ENCODE measurements at places on chromosomes 4 and X.

DNA sequence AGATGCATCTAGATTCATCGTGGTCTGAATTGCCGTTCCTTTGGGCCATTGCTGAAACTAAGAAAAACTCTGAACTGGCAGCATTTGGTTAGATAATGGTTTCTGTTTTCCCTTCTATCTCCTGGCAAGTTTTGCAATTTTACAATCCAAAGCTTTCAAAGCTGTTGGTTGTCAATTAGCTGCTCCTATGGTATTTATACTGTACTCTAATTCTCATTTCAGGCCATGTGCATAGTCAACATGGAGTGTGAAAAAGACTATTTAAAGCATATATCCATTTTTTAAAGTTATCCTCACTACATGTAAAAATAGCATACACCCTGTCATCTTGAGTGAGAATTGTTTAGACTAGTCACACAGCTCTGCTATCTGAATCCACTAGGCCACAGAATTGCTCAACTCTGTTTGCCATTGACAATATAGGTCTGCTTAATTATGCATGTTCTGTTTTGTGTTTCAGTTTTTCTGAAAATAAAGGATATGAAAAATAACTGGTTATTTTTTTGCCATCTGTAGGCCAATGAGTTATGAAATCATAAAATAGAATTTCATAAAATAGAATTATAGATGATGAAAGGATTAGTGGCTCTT, 27.7 kb upstream of the TEC start:
- no peak for DNase-seq

GRCh38 chr4:25969374-25970155, 55.5 kb downstream of the SMIM20 start:
- no peak for DNase-seq

DNA sequence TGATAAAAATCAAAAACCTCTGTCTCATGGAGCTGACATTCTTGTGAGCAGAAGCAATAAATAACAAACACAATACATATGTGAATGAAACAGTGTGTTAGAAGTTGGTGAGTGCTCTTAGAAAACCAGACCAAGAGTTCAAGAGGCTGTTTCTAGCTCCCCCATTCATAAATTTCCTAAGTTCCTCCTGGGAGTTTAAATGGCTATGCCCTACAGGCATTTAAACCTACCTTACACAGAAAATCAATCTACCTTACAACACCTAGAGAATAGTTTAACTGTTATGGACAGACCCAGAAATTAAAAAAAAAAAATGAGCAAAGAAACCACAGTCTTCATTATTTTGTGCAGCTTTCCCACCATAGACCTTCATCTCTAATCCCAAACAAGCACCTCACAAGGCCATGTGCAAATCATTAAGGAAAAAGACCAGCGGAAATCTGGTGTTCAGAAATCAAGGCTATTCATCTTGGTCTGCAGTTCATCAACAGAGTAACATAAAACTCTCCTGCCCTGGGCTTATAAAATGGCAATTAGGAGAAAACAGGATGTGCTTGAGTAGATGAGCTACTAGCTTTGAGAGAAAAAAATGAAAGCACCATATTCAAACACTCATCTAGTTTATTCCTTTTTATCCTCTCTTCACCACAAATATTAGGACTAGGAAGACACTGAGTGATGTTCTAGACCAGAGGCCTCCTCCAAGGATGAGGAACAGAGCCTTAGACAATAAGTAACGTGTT, 147.2 kb downstream of the SHROOM3 start:
- DNase-seq: no peak

GRCh38 chr4:6730603-6731317, 14.8 kb downstream of the BLOC1S4 start:
- DNase-seq: no peak

GRCh38 chr4:184386271-184386781, 88.0 kb downstream of the IRF2 start:
- DNase-seq: no peak

Measured in ascending aorta (tissue), 2 donors.